Endothelial cell (in vitro differentiated cells): ENCODE measurements at places on chromosomes 6 and 20. TPM values are rescaled to one million over a fixed set of nuclear protein-coding genes. Genes with fewer than 3 reads are reported as not detected.

CFB gene
- total RNA-seq: not detected

C20orf202 gene
- 0.92 TPM for total RNA-seq

ITPA gene
- total RNA-seq: 45.9 TPM

RAB44 gene
- not detected for total RNA-seq

SLC24A3 gene
- total RNA-seq: 0.15 TPM

PTPRA gene
- total RNA-seq: 59.9 TPM
